ENCODE measurements at places on chromosomes 12 and 14.

GRCh38 chr12:107778383-107779025 lies 4.0 kb downstream of the ASCL4 start:
- DNase-seq: no peak

DNA sequence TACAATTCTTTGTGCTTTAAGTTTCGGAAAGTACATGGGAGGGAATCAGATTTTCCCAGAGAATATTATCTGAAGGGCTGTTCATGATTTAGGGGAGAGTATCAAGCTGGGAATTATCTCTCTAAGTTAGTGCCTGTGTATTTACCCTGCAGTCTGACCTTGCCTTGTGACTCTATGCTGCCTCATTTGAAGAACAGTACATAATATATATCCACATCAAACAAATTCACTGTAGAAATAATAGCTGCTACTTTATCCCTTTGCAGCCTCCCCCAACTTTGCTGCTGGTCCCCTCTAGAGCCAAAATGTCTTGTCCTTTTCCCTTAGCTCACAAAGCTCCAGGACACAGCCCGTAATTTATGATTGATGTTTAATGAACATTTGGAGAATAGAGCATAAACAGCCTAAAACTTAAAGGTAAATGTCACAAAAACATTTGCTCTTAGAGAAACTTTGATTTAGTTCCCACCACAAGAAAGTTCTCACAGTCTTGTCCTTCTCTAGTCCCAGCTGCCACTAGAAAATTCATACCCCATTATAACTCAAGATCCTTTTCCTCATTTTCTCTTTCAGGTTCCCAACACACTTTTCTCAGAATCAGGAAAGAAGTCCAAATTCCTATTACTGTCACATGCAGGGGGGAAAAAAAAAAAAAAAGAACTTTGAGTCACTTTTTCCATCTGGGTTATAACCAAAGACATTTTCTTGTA lies 1009.6 kb downstream of the FLRT2 start:
- DNase-seq: no peak

- DNase-seq: no peak
Measured at GRCh38 chr12:29463198-29463597, 34.3 kb downstream of the OVCH1 start.

DNA sequence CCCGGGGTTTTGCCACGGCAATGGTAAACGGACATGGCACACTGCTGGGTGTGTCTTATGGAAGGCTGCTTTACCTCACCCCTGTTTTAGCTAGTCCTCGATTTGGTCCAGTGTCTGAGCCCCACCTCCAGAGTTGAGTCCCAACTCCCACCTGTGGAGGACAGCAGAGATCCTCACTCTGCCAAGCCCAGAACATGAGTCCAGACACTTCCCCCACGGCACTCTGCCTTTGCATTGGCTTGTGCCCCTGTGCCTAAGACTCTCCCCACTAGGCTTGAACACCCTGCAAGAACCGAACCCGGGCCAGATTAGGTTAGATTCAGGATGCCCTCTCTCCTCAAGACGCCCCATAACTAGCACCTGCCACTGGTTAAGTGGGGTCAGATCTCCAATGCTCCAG lies 59.8 kb upstream of the C14orf180 start:
- DNase-seq: no peak

DNA sequence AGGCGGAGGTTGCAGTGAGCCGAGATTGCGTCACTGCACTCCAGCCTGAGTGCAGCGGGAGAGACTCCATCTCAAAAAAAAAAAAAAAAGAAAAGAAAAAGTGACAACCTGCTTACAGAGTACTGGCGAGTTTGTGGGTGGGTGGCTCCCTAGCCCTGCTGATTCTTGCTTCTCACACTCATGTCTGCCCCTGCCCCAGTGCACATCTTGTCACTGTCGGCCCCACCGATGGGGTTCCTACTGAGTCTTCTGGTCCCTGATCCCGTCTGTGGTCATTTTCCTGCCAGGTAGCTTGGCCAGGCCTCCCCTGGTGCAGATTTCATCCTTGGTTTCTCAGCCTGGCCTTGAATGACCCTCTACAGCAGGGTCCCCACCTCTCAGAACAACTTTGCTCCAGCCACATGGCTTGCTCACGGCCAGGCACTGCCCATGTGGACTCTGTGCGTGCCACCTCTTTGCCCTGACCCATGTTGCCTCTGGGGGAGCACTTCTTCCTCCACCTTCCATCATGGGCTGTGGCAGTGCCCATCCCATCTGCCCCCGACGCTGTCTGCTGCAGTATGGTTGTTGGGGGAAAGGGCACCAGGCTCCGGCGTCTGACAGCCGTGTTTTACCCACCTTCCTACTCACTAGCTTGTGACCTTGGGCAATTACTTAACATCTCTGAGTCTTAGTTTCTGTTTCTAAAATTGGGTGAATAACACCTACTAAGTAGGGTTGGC lies 2.1 kb upstream of the PTPN6 start:
- DNase-seq: no peak

DNA sequence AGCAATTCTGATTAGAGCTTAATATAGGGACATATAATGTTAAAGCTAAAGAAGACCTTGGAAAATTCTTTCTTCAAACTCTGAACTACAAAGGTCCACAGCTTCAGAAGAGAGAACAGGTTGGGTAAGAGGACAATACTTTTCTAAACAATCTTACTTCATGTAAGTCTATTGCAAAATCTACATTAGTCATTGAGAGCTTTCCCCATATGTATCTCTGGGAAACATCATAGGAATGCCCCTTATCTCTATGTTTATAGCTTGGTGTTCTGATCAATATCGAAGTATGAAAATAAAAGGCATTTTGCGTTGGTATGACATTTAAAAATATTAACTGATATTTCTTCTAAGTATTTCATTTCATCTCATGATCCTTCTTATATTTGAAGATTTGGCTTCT lies 962.6 kb downstream of the AACS start:
- DNase-seq: no peak

- DNase-seq: no peak
Measured at GRCh38 chr12:94152292-94153078, 4.1 kb downstream of the PLXNC1 start.

- DNase-seq: peak; percentile 33
Measured at GRCh38 chr14:99568567-99569560, 35.1 kb downstream of the CCDC85C start.

DNA sequence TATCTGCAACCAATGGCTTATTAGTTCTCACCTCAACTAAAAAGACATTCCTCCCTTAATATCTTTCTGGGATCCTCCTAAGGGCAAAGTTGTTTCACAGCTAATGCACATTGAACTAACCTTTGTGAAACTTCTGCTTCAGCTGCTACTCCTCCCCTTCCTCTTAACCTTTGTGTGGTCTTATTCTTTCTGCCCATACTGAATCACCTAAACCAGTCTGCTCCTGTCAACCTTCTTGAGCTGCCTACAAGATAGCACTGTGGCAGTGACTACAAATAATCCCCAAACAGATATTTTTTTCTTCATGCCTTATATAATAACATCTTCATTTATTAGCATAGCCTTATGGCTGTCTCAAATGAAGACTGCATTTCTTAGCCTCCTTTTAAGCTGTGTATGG lies 1077.4 kb upstream of the ATXN7L3B start:
- DNase-seq: no peak

GRCh38 chr12:69519871-69520270 lies 49.7 kb downstream of the FRS2 start:
- peak; percentile 26 for DNase-seq

DNA sequence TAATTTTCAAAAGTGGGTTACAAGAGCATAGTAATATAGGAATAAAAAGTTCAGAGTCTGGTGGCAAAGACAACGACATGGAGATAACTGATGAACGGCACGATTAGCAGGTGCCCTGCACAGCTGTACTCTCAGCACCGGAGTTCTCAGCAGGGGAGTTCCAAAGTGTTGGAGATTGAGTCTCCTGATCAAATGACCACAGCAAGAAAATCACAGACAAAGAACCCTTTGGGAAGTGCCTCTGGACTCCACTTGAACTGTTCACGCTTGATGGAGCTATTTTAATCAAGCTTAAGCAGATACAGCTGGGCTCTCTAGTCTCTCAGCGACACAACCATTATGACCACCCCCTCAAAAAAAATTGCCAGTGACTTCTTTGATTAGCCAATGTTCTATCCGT lies 153.1 kb downstream of the ALG10B start:
- no peak for DNase-seq

GRCh38 chr14:35112641-35113040 lies 9.1 kb downstream of the PPP2R3C start:
- DNase-seq: no peak

DNA sequence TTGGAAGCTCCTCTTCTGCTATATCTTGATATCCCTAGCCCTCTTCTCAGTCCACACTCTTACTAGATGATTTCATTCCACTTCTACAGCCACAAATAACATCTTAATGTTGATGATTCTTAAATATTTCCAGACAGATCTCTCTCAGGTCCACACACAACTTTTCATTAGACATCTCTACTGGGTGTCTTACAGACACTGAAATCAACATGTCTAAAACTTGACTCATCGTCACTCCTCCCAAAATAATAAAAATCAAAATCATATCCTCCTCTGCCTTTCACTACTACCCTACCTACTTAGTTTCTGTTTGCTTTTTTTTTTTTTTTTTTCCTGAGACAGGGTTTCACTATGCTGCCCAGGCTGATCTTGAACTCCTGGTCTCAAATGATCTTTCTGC lies 11.9 kb downstream of the PRDM4 start:
- no peak for DNase-seq

- DNase-seq: no peak
Measured at GRCh38 chr14:35992816-35993683, 166.9 kb downstream of the BRMS1L start.

- no peak for DNase-seq
Measured at GRCh38 chr14:92937051-92937937, 14.3 kb downstream of the CHGA start.

DNA sequence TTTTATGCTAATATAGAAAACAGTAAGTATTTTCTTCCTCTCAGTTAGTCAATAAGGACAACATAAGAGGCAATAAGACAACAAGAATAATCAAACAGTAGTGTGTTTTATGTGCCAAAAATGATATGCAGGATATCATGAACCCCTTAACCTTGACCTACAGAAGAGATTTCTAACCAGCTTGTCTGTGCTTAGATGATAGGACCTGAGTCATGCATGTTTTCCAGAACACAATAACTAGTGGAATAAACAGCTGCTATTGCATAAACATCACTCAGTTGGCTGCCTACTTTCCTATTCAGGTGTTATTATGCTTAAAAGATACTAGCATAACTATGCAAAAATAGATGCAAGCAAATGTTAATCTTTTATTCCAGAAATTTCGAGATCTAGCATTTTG lies 282.5 kb downstream of the PRKD1 start:
- no peak for DNase-seq

GRCh38 chr14:101294136-101294535 lies 267.2 kb upstream of the DIO3 start:
- no peak for DNase-seq

DNA sequence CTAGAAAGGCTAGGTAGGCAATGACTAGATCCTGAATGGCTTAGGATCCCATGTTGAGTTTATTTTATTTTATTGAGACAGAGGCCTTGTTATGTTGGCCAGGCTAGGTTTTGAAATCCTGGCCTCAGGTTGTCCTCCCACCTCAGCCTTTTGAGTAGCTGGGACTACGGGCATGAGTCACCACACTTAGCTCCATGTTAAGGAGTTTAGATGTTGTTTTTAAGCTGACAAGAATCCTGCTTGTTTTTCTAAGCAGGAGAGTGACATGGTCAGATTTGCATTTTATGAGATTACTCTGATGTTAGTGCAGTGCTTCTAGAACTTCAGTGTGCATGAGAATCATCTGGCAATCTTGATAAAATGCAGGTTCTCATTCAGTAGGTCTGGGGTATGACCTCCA lies 14.5 kb downstream of the CCDC198 start:
- DNase-seq: no peak

GRCh38 chr12:21580748-21581516 lies 23.7 kb downstream of the GYS2 start:
- DNase-seq: no peak

GRCh38 chr12:82047446-82047845 lies 288.3 kb upstream of the PPFIA2 start:
- no peak for DNase-seq

DNA sequence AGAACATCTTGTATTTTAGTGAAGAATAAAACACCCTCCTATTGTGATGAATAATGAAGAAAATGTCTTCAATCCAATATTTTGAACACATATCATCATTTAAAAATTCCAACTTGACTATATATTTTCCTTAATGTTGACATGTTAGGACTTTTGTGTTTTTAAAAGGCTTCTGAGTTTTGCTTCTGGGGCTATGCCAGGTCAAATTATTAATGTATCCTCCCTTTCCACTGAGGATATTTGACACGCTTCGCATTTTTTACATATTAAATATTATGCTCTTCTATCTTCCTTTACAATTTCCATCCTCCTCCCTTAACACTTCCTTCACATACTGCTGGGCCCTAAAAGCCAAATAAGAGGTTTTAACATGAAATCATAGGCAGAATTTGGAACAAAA lies 20.6 kb downstream of the RERG start:
- no peak for DNase-seq

- no peak for DNase-seq
Measured at GRCh38 chr14:27002179-27002578, 404.3 kb upstream of the NOVA1 start.

GRCh38 chr12:18723752-18724151 lies 14.1 kb downstream of the PLCZ1 start:
- peak; percentile 24 for DNase-seq

DNA sequence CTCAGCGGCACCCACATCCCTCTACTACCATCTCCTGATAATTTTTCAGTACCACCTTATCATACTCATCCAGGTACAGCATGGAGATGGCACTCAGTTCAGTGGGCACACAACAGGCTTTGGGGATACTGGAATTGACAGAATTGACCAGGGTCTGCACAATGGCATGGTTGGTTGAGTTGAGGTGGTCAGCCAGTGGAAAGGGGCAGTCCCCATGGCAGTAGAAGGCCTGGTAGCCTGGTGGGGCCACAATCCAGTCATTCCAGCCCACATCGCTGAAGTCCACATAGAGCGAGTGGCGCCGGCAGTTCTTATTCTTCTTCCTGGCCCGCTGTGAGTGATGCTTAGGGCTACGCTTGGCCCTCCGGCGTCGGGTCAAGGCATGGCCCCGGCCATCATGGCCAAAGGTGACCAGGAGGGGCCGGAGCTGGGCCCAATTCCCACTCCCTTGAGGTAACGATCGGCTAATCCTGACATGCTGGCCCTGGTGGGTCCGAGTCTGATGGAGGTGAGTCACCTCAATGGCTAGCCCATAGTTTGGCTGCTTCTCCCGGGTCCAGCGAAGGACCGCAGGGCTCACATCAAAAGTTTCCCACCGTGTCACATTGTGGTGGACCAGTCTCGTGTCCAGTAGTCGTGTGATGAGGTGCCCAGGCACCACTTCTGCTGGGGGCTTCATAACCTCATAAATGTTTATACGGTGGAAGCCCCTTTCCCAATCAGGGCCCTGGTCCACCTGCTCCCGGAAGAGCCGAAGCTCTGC lies 6.4 kb downstream of the BMP4 start:
- no peak for DNase-seq

GRCh38 chr14:50308363-50308915 lies 3.6 kb downstream of the L2HGDH start:
- no peak for DNase-seq

DNA sequence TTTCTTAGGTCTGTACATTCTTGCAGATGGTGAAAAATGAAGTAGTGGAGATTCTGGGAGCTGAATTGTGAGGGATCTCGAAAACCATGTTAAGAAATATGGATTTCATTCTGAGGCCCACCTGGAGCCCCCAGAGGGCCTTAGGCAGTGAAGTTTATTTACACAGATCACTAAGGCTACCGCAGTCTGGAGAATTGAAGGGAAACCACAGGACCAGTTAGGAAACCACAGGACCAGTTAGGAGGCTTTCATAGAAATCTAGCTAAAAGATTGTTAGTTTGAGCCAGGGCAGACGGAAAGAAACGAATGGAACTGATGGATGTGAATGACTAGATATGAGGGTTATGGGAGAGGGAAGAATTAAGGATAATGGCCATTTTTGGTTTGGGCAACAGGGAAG lies 7.2 kb downstream of the CBLN3 start:
- DNase-seq: no peak
